Spleen (tissue), 13 donors: ENCODE measurements at places on chromosomes 1 and 21. TPM values are rescaled to one million over a fixed set of nuclear protein-coding genes. Genes with fewer than 3 reads are reported as not detected.

CHAF1B gene
- 1.4 TPM for polyA plus RNA-seq

OBSCN gene
- polyA plus RNA-seq, result 31.6 TPM

PGLYRP4 gene
- polyA plus RNA-seq, result not detected

SIK1 gene
- 0.48 TPM for polyA plus RNA-seq

AKR1A1 gene
- polyA plus RNA-seq, result 132 TPM

SH2D5 gene
- 0.02 TPM for polyA plus RNA-seq

MINDY1 gene
- polyA plus RNA-seq, result 10.4 TPM

GSTM1 gene
- 41.6 TPM for polyA plus RNA-seq

ZNF683 gene
- polyA plus RNA-seq, result 1.5 TPM

LCE2C gene
- not detected for polyA plus RNA-seq

SFN gene
- polyA plus RNA-seq, result 0.80 TPM

CHIA gene
- 0.14 TPM for polyA plus RNA-seq

SMCP gene
- not detected for polyA plus RNA-seq

CR1L gene
- polyA plus RNA-seq, result 0.63 TPM

B4GALT3 gene
- polyA plus RNA-seq, result 31.8 TPM

WNT3A gene
- polyA plus RNA-seq, result not detected

SH3BGR gene
- 3.7 TPM for polyA plus RNA-seq

SLC19A2 gene
- polyA plus RNA-seq, result 2.0 TPM

SUSD4 gene
- 0.79 TPM for polyA plus RNA-seq

FOXO6 gene
- 0.19 TPM for polyA plus RNA-seq

RBM34 gene
- 107 TPM for polyA plus RNA-seq

KCNH1 gene
- polyA plus RNA-seq, result not detected

ZSCAN20 gene
- polyA plus RNA-seq, result 0.28 TPM

NPHP4 gene
- polyA plus RNA-seq, result 2.6 TPM
